Activated naive CD4-positive, alpha-beta T cell treated with anti-CD3 and anti-CD28 coated beads, Interleukin-2, amount 10 ng/mL, durations not matched to agents 7 days and 5 days (primary cell): ENCODE measurements at places on chromosomes 7 and 10.

- no peak for DNase-seq
Observed at GRCh38 chr10:75048669-75049098, 62.8 kb upstream of the SAMD8 start.

GRCh38 chr10:123583639-123584418 lies 82.3 kb upstream of the GPR26 start:
- DNase-seq, result peak; percentile 46

DNA sequence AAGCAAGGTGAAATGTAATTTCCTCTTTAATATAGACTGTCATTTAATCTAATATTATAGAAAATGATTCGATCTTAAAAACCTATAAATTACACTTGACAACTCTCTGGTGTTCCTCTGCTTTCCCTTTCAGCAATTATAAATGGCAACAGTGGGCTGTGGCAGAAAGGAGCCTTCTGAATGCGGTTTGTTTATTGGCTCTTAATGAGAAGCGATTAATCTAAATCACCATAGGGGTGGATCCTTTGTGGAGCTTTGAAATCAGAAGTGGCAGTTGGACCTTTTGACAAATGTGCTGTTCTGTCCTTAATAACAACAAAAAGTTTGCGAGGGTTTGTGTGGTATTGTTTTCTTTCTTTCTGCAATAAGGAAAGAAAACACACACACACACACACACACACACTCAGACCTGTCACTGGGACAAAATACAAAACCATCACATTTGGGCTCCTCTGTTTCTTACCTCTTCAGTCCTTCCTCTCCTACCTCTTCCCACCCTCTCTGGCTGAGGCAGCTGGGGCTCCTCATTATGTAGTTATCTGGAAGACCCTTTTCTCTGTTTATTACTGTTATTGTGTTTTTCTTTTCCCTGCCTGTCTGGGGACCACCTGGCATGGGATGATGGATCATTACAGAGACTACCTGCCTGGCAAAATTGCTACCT lies 316.2 kb downstream of the SORCS3 start:
- DNase-seq, result no peak

GRCh38 chr10:100327007-100327717 lies 2.9 kb downstream of the PKD2L1 start:
- DNase-seq, result peak; percentile 57

DNA sequence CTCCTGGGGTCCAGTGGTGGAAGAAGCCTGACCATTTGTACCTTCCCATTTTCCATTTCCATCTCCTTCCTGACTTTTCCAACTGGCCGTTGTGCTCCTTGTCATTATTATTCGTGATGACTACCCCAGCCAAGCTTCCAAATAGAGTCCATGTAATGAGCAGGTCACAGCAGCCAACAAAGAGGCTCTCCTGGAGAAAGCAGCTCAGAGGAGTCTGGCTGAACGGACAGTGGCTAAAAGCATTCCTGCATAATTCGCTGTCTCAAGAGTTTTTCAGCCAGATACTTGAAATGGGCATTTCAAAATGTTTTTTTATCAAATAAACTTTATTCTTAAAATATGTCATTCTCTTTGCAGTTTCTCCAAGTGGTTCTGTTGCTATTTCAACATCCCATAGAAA lies 458.6 kb downstream of the INHBA start:
- DNase-seq, result no peak

GRCh38 chr7:36082910-36083309 lies 70.1 kb upstream of the EEPD1 start:
- DNase-seq, result no peak

DNA sequence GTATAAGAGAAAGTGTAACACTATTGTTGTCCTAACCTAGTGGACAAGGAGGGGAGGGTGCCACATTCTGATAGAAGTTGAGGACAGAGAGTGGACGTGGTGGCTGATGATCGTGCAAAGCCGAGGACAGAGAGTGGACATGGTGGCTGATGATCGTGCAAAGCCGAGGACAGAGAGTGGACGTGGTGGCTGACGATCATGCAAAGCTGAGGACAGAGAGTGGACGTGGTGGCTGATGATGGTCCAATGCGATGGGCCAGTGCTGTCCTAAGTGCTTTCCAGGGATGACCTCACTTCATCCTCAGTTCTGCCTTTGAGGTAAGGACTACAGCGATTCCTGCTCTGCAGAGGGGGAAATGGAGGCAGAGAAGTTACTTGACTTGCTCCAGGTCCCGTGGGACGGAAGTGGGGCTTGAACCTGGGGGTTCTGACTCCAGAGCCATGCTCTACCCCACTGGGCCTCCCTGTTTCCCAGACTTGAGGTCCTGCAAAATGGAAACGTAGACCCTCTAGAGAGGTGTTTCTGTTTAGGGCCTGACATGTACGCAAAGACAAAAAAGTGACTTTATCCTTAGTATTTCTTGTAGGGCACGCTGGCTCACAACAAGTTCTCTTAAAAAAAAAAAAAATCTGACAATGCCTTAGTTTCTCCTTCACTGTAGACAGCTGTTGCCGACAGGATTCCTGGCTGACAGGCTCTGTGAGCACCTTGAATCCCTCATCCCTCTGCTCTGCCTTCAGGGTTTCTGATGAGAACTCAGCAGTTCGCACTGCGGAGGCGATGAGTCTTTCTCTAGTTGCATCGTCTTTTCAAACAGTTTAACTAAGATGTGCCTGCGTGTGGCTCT lies 20.3 kb upstream of the NCAPG2 start:
- no peak for DNase-seq

DNA sequence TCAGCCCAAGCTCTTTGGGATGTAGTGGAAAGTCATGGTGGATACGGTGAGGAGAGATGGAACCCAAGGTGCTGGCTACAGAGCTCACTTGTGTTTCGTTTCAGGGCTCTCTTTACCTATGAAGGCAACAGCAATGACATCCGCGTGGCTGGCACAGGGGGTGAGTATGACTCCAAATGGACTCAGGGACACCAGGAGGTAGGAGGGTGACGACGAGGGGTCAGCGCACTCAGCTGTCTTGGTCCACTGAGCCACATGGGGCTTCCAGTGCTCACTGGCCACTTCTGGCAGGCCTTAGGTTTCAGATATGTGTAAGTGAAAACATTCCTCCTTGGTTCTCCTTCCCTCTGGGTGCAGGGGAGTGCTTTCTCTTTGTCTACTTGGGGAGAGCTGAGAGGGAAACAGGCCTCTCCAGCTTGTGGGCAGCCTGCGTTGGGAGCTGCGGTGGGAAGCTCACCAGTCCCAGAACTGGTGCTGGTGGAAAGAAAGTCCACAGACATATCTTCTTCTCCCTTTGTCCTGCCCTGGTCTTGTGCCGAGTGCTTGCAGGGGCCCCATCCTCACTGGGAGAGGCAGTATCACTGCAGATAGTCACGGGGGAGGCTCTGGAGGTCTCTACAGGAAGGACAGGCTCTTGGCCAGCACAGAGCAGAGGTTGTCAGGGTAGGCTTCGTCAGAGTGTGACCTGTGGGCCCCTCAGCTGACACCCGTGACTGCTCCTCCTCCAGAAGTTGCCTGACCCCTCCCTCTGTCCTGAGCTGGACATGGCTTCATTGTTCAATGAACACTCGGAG lies 5.8 kb downstream of the DBNL start:
- DNase-seq, result no peak

DNA sequence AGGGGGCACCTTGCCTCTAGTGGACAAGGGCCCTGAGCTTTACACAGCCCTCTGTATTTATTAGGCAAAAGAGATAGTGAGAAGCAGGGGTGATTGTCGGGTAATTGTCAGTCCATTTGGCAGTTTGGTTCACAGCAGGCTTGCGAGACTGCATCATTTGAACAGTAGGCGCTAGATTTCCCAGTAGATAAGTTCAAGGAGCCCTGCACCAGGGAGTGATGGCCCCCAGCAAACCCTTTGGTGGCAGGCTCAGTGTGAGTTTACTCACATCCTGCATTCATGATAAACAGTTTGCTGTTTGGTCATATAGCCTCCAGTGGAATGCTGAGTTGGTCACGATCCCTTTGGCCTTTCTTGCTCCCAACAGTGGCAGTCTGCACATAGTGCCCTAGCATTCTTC lies 59.4 kb downstream of the MARCHF5 start:
- DNase-seq, result no peak

GRCh38 chr10:91785830-91786229 lies 12.4 kb upstream of the TNKS2 start:
- DNase-seq, result no peak

GRCh38 chr7:129828989-129829736 lies 123.6 kb downstream of the UBE2H start:
- peak; percentile 27 for DNase-seq

DNA sequence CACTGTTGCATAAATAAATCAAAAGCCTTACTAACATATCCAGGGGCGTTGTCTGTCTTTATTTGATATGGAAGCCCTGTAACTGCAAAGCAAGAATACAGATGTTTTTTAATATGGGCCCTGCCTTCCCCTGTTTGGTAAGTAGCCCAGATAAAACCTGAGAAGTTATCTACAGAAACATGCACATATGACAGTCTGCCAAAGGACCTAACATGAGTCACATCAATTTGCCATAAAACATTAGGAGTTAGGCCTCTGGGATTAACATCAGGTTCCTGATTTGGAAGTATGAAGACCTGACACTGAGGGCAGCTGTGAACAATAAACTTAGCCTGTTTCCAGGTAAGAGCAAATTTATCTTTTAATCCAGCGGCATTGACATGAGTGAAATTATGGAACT lies 1588.8 kb downstream of the REEP3 start:
- DNase-seq, result no peak

DNA sequence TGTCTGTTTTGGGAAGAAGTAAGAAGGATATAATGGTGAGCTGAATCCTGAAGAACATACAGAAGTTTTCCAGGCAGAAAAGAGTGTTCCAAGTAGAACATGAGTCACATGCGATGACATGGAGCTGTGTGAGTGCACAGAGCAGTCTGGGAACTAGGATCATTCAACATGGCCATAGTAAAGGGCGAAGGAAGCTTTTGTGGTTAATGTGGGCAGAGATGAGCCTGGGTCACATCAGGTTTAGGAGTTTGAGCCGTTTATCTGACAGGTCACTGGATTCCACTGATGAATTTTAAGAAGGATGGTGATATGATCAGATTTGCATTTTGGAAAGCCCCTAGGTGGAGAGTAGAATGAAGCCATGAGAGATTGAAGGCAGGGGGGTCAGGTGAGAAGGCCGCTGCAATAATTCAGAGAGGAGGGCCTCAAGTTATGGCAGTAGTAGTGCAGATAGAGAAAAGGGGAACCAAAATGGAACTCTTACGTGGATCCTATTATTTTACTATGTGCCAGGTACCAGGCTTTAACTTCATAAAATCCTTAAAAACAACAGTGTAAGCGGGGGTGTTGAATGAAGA lies 171.3 kb downstream of the RNLS start:
- no peak for DNase-seq

DNA sequence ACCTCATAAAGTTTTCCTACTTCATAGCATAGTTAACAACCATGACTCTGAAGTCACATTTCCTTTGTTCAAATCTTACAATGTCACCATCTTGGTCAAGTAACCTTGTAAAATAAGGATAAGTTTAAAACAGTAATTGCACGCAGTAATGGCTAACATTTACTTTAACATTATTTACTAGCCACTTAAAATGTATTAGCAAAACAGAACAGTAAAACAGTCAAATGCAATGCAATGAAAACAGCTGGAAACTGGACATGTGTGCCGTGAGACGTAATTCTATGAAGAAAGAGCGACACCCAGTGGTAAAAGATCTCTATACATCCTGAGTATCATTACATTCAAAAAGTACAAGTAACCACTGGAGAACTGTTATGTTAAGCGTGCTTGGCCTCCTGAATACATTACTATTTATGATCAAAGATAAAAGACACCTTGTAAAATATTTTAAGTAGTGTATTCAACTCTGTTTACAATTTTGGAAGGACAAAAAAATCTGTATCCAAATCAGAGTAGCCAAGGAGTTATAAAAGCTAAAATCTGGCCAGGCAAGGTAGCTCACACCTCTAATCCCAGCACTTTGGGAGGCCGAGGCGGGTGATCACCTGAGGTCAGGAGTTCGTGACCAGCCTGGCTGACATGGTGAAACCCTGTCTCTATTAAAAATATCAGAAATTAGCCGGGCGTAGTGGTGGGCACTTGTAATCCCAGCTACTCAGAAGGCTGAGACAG lies 27.2 kb downstream of the ATE1 start:
- peak; percentile 23 for DNase-seq

DNA sequence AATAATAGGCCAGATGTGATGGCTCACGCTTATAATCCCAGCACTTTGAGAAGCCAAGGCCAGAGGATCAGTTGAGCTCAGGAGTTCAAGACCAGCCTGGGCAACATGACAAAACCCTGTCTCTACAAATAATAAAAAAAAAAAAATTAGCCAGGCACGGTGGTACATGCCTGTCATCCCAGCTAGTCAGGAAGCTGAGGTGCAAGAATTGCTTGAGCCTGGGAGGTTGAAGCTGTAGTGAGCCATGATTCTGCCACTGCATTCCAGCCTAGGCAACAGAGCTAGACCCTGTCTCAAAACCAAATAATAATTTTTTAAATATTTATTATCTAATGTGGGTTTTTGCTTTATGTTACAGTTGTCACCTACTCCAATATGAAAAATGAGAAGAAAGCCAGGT lies 178.9 kb downstream of the ADK start:
- DNase-seq, result no peak

GRCh38 chr7:11591943-11592342 lies 240.1 kb downstream of the THSD7A start:
- DNase-seq, result no peak

DNA sequence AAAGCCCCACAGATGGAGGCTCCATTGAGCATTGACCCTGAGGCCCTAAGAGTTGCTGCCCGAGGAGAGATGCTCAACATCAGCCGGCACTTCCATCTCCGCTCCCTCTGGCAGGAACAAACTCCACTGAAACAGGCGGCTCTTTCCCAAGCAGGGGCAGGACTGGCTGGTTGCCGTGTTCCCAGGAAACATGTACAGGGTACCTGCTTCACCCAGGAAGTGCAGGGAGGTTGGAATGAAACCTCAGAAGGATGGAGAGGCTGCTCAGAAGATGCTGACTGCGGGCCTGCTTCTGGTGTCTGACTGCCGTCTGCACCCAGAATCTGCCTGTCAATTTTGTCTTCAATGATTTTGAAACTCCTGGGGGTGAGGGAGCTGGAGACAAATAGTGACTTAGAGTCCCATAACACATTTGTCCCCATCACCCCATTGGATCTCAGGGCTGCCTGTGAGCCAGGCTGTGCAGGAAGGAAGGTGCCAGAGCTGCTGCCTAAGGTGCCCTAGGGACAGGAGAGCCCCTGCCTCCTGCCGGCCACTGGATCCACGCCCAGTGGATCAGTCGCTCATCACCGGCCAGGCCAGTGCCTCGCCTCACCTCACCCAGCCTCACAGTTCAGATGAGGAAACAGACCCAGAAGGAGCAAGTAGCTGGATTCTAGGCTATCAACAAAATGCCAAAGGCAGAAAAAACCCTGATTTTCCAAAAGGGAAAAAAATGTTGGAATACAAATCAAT lies 237.3 kb downstream of the PTPRN2 start:
- no peak for DNase-seq

DNA sequence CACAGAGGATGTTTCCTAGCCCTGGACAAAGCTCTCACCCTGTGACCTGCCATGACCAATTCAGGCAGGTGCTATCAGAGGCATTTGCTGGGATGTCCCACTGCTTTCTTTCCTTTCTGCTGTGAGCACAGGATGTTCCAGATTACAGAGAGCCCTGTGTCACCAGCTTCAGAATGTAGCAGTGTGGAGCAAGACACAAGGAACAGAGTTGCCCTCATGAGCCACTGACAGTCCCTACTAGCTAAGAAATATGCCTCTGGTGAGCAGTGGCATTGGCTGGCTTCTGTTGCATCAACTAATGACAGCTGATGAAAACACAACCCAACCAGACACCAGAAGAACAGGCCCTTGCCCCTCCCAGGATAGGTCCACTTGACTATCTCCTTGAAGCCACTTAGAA lies 337.2 kb downstream of the TNS3 start:
- no peak for DNase-seq
